ENCODE measurements at places on chromosomes 4 and X. TPM values are rescaled to one million over a fixed set of nuclear protein-coding genes. Genes with fewer than 3 reads are reported as not detected.

The PDGFC gene
- total RNA-seq, result 20.3 TPM

GRCh38 chr4:692771-693554, 4.0 kb upstream of the SLC49A3 start:
- no peak overlapping the region for H3K27ac ChIP-seq
- H3K36me3 ChIP-seq, result no peaks in the 10 kb centered on the region
- H3K4me1 ChIP-seq, result peaks cover 21% of the 10 kb centered on the region
- H3K27me3 ChIP-seq, result no peaks in the 10 kb centered on the region
- no peak overlapping the region for H3K4me3 ChIP-seq
- DNase-seq, result no peak

DNA sequence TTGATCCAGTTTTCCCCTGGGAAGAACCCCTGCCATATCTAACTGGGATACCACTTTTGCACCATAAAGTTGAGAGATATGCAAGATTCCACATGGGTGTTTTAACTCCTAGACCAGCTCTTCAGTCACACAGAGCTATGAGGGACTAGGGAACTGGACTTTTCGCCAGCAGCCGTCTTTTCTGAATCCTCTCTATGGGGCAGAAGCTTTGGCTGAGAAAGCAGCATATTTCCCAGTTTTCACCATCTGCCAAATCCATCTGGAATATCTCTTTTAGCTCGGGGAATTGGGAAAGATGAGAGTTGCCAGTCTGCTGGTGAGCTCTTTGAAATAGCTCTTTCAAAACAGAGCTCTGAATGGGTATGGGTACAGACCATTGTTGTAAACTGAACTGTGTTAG, 20.9 kb downstream of the APOOL start:
- no peak overlapping the region for H3K27ac ChIP-seq
- H3K36me3 ChIP-seq, result no peaks in the 10 kb centered on the region
- H3K4me1 ChIP-seq, result no peaks in the 10 kb centered on the region
- H3K27me3 ChIP-seq, result no peaks in the 10 kb centered on the region

DNA sequence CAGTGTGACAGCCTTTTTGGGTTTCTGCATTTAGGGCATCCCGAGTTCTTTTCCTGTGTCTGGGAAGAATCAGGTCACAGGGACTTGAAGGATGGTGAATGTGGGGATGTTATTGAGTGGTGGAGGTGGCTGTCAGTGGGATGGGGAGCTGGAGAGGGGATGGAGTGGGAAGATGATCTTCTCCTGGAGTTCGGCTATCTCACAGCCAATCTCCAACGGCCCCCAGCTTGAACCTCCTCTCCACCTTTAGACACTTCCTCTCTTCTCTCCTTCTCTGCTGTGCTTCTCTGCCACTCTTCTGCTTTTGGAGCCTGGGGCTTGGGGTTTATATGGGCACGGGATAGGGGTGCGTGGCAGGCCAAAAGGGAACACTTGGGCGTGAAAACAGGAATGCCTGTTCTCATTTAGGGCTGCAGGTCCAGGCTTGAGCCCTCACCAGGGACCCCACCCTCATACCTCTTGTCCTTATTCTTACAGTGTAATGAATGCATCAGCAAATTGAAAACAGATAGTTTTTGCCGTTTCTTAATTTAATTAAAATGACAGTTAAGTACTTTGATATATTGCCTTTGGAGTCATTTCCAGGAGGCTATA, 37.5 kb downstream of the USP9X start:
- no peaks in the 10 kb centered on the region for H3K36me3 ChIP-seq
- no peak for DNase-seq
- H3K27ac ChIP-seq, result no peak overlapping the region
- H3K4me1 ChIP-seq, result peaks cover 9% of the 10 kb centered on the region
- H3K4me3 ChIP-seq, result no peak overlapping the region

DNA sequence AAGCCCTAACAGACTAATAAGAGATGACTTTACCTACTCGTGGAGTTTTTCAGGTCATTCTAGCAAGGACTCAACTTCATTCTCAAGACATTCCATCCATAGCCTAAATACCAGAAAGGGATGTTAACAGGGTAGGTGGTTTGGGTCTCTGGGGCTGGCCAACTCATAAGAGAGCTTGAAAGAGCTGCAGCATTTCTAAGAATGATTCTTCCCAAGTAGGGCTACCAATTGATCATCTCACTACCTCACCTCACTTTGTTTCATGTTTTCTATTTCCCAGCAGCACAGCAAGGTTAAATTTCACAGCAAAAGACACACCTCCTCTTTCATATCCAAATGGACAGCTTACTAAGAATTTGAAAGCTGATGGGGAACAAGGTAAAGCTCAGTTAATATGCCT, 614.8 kb upstream of the DIPK2B start:
- H3K4me1 ChIP-seq, result no peaks in the 10 kb centered on the region
- no peak overlapping the region for H3K4me3 ChIP-seq
- no peak overlapping the region for H3K27ac ChIP-seq
- no peaks in the 10 kb centered on the region for H3K36me3 ChIP-seq

- no peak overlapping the region for H3K4me3 ChIP-seq
- no peak for DNase-seq
- H3K4me1 ChIP-seq, result no peaks in the 10 kb centered on the region
- no peaks in the 10 kb centered on the region for H3K36me3 ChIP-seq
These were observed 227.3 kb upstream of the GIMD1 start for GRCh38 chr4:106595906-106596305.

GRCh38 chr4:74014332-74014731, 15.9 kb upstream of the CXCL5 start:
- no peaks in the 10 kb centered on the region for H3K4me1 ChIP-seq
- no peak overlapping the region for H3K27ac ChIP-seq
- H3K36me3 ChIP-seq, result no peaks in the 10 kb centered on the region
- H3K27me3 ChIP-seq, result no peaks in the 10 kb centered on the region
- no peak overlapping the region for H3K4me3 ChIP-seq

- H3K4me3 ChIP-seq, result no peak overlapping the region
- no peaks in the 10 kb centered on the region for H3K36me3 ChIP-seq
- no peak for DNase-seq
- no peak overlapping the region for H3K27ac ChIP-seq
- peaks cover 82% of the 10 kb centered on the region for H3K27me3 ChIP-seq
These were observed 38.8 kb downstream of the ADRA2C start for GRCh38 chr4:3805026-3805425.

- no peak overlapping the region for H3K4me3 ChIP-seq
- no peaks in the 10 kb centered on the region for H3K36me3 ChIP-seq
- DNase-seq, result no peak
- peaks cover 100% of the 10 kb centered on the region for H3K27me3 ChIP-seq
These were observed 3.7 kb downstream of the NKX3-2 start for GRCh38 chr4:13540446-13541175.

The TMSB15C gene
- 1.0 TPM for total RNA-seq

- no peaks in the 10 kb centered on the region for H3K36me3 ChIP-seq
- no peaks in the 10 kb centered on the region for H3K4me1 ChIP-seq
- no peak overlapping the region for H3K27ac ChIP-seq
- H3K27me3 ChIP-seq, result no peaks in the 10 kb centered on the region
These were observed 84.8 kb upstream of the PLAC1 start for GRCh38 chrX:134743091-134743490.

- no peak for DNase-seq
- H3K27me3 ChIP-seq, result no peaks in the 10 kb centered on the region
- no peak overlapping the region for H3K4me3 ChIP-seq
- no peak overlapping the region for H3K27ac ChIP-seq
- H3K4me1 ChIP-seq, result no peaks in the 10 kb centered on the region
- H3K36me3 ChIP-seq, result peaks cover 14% of the 10 kb centered on the region
These were observed 23.3 kb downstream of the TRMT2B start for GRCh38 chrX:101028562-101028961.

All from suprapubic skin (tissue), 4 donors.